ENCODE measurements at places on chromosomes 6 and 20.
A peak's percentile ranks its signal among the peaks of the same experiment; 100 is the strongest.

DNA sequence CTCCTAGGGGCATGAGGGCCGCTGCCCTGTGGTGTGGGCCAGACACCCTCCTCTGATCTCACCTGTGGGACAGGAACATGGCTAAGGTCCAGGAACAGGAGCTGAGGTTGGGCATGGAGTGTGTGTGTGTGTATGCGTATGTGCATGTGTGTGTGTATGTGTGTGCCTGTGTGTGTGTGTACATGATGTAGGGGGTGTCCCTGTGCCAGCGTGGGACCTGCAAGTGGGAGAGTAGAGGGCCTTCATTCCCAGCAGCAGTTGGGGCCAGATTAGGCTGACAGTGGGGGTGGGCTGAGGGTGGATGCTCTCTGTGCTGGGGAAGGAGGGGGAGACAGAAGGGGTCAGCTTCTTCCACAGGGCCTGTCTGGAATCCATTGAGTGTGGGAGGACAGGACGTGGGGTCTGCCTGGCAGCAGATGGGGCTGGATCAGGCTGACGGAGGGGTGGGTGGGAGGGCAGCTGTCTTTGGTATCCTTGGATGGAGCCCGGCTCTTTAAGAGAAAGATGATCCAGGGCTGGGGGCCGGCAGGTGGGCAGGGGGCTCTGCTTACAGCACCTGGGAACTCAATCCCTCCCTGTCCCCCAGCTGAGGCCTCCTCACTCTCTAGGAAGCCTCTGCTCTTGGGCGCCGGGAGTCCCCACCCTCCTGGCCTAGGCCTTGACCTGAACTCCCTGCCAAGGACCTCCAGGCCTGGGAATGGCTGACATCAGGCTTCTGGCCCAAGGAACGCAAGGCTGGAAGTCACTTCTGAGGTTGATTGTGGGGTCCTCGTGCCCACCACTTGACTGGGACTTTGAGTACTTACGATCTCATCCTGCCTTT is 44.0 kb downstream of the SPDEF start:
- DNase-seq: no peak

DNA sequence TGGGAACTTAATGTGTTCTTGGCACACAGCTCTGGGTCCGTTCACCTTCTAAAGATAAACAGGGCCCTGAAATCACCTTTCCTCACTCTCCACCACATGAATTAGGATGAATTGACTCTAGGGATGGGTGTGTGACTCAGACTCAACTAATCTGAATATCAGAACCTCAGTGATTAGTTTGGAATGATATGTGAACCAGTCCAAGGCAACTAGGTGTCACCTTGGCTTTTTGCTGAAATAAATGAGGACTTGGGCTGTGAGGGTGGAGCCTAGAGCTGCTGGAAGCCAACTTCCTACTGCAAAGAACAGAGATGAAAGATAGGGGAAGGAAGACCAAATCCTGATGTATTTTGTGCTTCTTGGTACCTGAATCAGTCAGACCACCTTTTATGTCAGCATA is 132.0 kb upstream of the RNF24 start:
- no peak for DNase-seq

DNA sequence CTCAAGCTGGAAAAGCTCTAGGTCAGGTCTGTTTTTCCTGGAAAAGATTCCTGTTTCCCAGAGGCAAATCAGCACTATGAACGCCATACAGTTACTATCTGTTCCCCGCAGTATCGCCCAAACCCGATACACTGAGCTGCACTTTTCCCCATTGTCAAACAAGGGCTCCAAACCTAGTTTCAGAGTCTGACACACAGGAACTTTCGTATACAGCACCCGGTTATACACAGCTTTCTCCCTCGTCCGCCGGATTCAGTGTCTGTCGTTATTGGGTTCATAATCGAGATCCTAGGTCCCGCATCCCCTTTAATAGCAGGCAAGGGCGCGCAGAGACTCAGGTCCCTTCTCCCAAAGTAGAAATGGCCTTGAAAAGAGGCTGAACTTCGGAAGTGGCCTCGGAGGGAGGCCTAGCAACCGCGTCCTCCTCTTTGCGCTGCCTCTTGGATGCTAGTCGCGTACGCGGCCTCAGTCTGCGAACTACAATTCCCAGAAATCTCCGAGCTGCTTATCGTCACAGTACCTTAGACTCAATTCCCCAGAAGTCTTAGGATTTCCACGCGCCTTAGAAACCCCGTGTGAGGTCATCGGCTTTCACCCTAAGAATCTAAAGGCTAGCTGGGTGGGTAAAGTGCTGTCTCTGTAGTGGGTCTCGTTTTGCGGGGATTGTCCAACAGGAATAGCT is 34.2 kb downstream of the ZNF391 start:
- no peak for DNase-seq

- no peak for DNase-seq
Measured at GRCh38 chr6:116779573-116780164, 14.2 kb upstream of the FAM162B start.

GRCh38 chr20:42978184-42978974 is 211.3 kb downstream of the PTPRT start:
- DNase-seq: no peak

GRCh38 chr20:775679-776135 is 7.4 kb upstream of the SLC52A3 start:
- DNase-seq: no peak

DNA sequence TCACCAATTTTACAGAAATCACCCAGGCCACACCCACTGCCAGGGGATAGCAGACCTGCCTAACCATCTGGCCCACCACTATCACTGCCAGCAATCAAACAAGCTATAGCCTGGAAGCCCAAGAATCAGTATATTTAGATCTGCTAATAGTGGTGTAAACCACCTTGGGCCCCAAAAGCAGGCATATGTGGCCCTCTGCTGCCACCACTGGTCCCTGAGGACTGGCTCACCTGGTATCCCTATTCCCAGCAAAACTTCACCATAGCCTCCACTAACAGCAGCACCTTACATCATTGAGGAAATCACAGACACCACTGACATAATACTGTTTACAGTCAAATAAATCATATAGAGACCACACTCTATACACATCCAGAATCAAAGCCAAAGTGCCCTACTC is 880.4 kb upstream of the MAN1A1 start:
- no peak for DNase-seq

DNA sequence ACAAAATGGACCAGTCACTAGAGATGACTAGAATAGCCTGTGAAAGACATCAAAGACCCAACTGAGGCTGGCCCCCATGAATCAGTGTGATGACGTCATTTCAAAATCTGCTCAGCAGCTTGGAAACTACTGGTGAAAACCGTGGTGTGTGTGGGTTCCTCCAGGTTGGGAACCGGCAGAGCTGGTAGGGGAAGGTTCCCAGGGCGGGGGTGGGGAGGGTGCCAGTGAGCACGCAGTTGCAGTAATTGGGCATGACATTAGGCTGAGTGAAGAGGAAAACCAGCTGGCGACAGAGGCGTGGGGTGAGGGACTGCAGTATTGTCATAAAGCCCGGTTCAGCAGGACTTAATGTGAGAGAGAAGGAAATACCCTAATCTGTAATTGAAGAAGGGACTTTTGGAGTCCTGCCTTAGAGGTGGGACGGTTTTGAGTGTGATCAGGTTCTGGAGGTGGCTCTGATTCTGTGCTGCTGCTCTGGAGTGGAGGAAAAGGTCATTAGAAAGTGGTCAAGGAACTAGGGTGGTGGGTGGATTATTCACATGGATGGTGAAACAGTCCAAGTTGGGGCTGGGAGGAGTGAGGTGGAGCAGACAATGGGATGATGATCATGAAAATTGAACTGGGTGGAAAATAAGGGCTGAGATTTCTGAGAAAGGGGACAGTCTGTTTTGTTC is 52.0 kb upstream of the MTHFD1L start:
- peak; percentile 45 for DNase-seq

- DNase-seq: peak; percentile 39
Measured at GRCh38 chr6:27019651-27020552, 227.6 kb upstream of the PRSS16 start.
